Activated CD8-positive, alpha-beta memory T cell treated with anti-CD3 and anti-CD28 coated beads, Interleukin-2, amount 10 ng/mL, durations not matched to agents 7 days and 5 days (primary cell): ENCODE measurements at places on chromosomes 5 and 9. TPM values are rescaled to one million over a fixed set of nuclear protein-coding genes. Genes with fewer than 3 reads are reported as not detected.

The MARCHF3 gene
- total RNA-seq: 1.6 TPM

The IFNB1 gene
- total RNA-seq: 1.2 TPM

The MYOZ3 gene
- total RNA-seq: not detected

GRCh38 chr5:142233083-142234032 lies 91.5 kb downstream of the SPRY4 start:
- no peaks in the 10 kb centered on the region for H3K36me3 ChIP-seq
- no peak for DNase-seq
- peaks cover 3% of the 10 kb centered on the region for H3K27me3 ChIP-seq
- H3K4me3 ChIP-seq: no peak overlapping the region

DNA sequence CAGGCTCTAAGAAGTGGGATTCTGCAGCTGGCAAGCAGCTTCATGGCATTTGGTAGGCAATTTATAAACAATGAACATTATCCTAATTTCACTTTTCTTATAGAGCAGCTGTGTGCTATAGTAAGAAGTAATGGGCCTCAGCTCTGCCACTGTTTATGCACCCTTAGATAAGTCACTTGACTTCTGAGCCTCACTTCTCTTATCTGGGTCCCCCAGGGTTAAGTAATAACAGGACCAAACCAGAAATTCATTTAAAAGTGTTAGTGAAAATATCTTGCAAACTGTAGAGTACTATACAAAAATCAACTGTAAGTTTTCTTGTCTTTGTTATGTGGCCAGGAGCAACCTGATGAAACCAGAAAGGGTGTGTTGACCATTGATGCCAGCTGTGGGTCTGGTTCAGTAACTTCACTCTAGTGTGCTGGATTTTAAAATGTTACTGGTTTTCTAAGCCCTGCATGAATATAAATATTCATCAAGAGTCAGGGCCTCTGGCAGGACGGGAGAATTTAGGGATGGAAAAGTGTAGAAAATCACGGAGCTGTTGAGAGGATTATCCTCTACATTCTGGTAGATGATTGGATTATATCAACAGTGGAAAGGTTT lies 24.2 kb downstream of the TNFAIP8 start:
- no peak for DNase-seq
- peaks cover 44% of the 10 kb centered on the region for H3K36me3 ChIP-seq
- no peak overlapping the region for H3K4me3 ChIP-seq
- H3K4me1 ChIP-seq: peaks cover 67% of the 10 kb centered on the region

DNA sequence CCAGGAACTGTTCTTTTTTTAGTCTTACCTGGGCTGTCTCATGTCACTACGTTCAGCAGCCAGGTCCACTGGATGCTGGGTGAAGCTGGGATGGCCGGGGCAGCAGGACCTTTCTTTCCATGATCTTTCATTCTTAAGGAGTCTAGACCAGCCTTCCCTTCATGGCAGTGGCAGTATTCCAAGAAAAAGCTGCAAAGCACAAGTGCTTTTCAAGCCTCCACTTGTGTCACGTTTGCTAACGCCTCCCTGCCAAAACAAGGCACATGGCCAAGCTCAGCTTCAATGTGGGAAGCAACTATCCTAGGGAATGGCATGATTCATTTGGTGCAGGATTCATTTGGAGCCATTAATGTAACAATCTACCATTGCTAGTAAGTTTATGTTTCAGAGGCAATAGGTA lies 94.8 kb downstream of the RCL1 start:
- no peaks in the 10 kb centered on the region for H3K27me3 ChIP-seq
- peaks cover 1% of the 10 kb centered on the region for H3K36me3 ChIP-seq
- no peak overlapping the region for H3K27ac ChIP-seq
- no peak for DNase-seq

GRCh38 chr5:125367702-125368101 lies 621.3 kb upstream of the ZNF608 start:
- no peak overlapping the region for H3K4me3 ChIP-seq
- no peak overlapping the region for H3K27ac ChIP-seq
- DNase-seq: no peak
- H3K27me3 ChIP-seq: no peaks in the 10 kb centered on the region

GRCh38 chr5:169216866-169217265 lies 84.1 kb downstream of the SLIT3 start:
- no peak overlapping the region for H3K27ac ChIP-seq
- no peak overlapping the region for H3K4me3 ChIP-seq
- no peaks in the 10 kb centered on the region for H3K27me3 ChIP-seq
- no peaks in the 10 kb centered on the region for H3K36me3 ChIP-seq
- H3K4me1 ChIP-seq: no peaks in the 10 kb centered on the region

DNA sequence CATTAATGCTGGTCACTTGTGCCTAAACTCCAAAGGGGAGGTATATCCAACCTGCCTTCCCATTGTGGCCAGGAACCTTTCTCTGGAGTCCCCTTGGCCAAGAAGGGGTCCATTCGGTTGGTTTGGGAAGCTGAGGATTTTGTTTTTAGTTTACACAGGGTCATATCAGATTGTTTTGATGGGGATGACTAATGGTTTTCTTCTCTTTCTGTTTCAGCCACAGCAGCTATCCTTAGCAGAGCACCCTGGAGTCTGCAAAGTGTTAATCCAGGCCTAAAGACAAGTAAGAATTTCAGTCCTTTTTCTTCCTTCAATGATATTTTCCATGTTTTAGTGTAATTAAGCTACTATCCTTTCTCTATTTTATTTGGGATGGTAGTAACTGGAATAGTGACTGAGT lies 127.8 kb upstream of the CCDC152 start:
- no peaks in the 10 kb centered on the region for H3K4me1 ChIP-seq
- no peak overlapping the region for H3K27ac ChIP-seq
- peaks cover 11% of the 10 kb centered on the region for H3K27me3 ChIP-seq
- no peaks in the 10 kb centered on the region for H3K36me3 ChIP-seq
- no peak for DNase-seq

DNA sequence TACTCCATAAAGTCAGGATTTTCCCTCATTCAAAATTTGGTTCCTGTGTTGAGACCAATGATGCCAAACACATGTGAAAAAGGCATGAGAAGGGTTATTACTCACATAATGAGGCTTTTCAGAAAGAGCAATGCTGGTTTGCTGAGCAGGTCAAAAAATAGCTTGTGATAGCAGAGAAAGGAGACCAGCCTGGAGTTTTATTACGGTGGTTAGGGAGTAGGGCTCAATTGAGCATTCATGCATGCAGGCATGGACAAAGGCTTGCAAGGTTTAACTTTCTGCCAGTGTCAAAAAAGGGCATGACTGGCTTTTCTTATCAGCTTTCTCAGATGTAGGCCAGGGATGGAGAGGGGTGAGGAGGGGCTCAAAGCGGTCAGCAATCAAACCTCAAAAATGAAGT lies 628.3 kb downstream of the DNAH5 start:
- H3K4me3 ChIP-seq: no peak overlapping the region
- no peaks in the 10 kb centered on the region for H3K27me3 ChIP-seq
- H3K4me1 ChIP-seq: no peaks in the 10 kb centered on the region
- H3K27ac ChIP-seq: no peak overlapping the region
- H3K36me3 ChIP-seq: no peaks in the 10 kb centered on the region
